EL (cell line): ENCODE measurements at places on chromosomes 1 and 21.
A peak's percentile ranks its signal among the peaks of the same experiment; 100 is the strongest.

DNA sequence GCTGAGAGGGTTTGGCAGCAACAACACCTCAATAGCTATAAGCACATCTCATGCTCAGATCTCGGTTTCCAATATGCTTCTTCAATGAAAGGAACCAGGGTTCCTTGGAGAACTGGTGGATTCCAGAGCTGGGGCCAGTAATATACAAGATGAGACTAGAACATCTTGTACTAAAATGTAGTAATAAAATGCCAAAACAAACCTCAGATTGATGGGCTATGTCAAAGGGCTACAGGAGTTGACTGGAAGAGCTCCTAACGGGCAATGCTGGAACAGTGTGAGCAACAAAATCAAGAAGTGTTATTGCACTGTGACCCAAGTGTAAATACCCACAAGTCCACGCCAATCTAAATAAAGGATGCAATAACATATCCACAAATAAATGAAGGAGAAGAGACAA is 26.1 kb upstream of the SLC19A1 start:
- DNase-seq, result no peak

DNA sequence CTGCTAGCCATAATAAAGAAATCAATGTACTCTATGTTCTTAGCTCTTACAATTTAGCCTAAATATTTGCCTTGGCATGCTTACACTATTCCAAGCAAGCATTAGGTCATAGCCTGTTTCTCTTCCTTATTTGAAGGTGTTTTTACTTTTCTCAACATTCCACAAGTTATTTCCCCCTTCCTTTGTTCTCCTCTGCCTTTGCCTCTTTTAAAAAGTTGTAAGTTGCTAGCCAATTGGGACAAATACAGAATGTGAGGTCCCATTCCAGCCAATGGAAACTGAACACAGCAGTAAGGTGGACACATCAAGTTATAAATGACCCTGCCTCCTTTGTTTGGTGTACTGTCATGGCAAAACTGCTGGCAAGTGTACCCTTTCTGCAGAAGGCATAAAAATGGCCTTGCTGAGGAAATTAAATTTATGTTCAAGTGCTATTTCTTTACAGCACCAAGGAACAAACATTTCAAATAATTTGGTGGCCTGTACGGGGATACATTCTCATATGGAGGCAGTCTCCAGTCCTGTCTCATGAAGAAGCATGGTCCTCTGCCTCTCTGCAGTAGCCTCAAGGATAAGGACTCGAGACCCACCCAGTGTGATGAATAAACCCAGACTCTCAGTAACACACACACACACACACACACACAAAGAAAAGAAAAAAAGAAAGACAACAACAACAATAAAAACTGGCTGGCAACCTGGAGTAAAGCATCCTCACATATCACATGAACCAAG is 28.8 kb upstream of the FMO1 start:
- peak; percentile 36 for DNase-seq

DNA sequence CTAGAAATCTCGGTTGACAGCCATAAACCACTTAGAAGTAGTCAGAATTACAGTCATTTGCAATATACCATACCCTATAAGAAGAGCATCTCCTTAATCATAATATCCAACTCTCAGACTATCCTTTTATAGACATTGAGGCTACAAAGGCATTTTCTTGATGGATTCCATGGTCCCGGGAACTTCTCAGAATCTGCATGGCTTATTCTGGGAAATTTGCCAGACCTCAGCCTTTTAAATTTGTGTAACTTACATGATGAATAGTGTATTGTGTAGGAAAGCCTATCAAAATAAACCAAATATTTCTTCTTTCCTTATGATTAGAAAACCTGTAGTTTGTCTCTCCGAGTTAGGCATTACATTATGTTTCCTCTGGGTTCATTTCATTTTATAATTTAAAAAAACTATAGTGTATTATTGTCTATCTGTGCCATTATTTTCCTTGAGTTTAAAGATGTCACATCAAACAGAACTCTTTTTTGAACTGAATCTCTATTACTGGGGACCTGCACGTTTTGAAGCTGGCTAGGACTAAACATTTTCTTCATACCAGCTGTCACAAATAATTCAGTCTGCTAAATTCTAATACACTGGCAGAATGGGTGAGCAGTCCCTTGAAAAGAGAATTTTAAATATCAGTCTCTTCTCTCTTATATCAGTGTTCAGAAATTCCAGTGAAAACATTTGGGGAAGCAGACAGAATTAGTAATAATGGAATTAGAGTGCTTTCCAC is 102.9 kb downstream of the GABPA start:
- DNase-seq, result peak; percentile 75

DNA sequence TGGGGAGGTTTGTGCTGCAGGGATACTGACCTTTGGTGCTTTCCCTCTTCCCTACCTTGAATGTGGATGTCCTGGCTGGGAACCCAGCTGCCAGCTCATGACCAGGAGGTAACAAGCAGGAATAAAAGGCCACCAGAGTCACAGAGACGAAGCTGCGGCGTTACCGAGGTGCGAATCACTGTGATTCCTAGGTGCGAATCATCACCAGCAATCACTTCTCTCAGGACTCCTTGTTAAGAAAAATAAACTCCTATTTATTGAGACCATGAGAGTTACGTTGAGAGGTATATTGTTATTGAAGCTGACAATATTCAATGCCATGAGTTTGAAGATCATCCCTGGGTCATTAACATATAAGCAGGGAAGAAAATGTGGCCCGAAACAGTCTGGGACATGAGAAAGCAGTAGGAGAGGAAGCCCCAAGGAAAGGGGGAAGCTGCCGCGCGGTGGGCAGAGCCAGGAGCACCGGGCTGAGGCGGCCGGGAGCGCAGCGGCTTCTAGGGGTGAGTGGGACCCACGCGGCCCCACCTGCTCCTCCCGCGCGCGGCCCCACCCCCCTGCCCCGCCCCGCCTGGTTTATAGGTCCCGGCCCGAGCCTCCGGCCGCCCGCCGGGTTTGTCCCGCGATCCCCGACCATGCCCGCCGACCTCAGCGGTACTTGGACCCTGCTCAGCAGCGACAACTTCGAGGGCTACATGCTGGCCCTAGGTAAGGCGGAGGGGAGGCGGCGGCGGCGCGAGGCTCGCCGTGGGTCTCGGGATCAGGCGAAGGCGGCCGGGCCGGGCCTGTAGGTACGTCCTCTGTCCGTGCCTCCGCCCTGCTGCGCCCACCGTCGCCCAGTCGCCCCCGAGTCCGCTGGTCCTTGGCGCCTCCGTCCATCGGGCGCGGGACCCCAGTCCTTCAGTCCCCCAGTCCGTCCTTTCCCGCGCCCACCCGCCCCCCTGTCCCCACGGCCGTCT is at the start of gene RBP7:
Gene RBP7, plus strand, starts transcription at position 605 of the 959 bp plus-strand sequence. Its CDS starts 31 bp downstream, at position 636.
- peak; percentile 23 for DNase-seq

DNA sequence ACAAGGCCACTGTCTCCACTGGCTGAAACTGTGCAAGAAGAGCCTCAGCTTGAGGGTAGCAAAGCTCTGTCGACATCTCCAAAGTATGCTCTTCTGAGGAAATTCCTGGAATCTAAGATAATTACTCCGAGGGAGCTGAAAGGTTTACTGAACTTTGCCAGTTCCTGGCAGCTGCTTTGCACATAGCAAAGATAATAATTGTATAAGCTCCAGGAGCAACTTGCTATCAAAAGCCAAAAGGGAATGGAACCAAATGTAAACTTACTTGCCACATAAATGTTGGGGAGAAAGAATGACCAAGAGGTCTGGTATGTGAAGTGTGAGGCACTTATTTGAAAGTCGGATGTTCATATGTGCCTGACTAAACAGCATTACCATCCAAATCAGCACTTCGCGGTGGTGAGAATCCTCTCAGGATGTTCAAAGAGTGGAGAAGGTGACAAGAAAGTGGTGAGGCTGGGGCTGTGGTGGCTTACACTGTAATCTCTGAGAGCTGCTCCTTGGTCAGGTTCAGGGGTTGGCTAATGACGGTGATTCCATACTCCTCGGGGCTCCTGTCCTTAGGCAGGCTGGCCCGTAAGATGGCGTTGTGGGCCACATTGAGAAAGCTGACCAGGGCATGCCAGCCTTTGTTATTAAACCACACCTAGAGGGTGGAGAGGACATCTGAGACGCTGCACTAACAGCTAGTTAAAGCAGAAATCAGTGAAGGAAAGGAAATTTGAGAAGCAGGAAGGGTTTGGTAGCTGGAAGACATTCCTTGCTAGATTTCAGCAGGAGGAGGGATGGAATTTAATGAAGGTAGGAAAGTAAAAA is 100.0 kb downstream of the ABCA4 start:
- peak; percentile 92 for DNase-seq
